ENCODE measurements at places on chromosomes 1 and 21. TPM values are rescaled to one million over a fixed set of nuclear protein-coding genes. Genes with fewer than 3 reads are reported as not detected.

VAMP4 gene
- polyA plus RNA-seq = 13.7 TPM

GRCh38 chr1:185973645-185974044, 239.5 kb downstream of the HMCN1 start:
- DNase-seq = no peak

DNA sequence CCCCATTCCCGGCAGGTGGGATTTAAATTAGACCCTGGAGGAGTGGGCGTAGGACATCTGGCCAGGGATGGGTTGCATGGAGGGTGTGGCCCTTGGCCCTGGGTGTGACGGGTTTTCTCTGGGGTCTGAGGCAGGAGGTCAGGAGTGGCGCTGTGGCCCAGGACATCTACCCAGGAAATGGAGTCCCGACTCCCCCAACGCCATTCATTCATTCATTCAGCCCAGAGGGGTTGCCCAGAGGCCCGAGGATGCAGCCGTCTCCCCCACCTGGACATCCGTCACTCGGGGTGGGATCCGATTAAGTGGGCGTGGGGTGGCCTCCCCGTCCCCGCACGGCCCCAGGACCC, 663 bp downstream of the ATP13A2 start:
- DNase-seq = no peak

DNA sequence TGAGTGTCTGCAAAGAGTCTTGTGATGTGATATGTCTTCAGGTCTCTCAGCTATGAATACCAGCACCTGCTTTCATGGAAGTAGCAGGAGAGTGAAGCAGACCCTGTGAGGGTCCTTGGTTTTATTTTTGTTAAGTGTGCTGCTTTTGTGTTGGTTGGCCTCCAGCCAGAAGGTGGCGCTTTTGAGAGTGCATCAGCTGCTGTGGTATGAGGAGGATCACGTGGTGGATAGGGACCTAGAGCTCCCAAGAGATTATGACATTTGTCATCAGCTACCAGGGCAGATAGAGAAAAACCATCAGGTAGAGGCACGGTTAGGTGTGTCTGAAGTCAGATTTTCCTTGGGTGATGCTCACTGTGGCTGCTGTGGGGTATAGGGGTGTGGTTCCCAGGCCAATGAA, 1232.1 kb downstream of the MRPL39 start:
- DNase-seq = no peak

GRCh38 chr1:218383051-218383450, 37.9 kb downstream of the TGFB2 start:
- no peak for DNase-seq

All from renal pelvis (tissue), 12 donors.